ENCODE measurements at places on chromosomes 1 and 21.

- DNase-seq: no peak
These were observed 88.2 kb downstream of the TIAM1 start for GRCh38 chr21:31255896-31256295.

DNA sequence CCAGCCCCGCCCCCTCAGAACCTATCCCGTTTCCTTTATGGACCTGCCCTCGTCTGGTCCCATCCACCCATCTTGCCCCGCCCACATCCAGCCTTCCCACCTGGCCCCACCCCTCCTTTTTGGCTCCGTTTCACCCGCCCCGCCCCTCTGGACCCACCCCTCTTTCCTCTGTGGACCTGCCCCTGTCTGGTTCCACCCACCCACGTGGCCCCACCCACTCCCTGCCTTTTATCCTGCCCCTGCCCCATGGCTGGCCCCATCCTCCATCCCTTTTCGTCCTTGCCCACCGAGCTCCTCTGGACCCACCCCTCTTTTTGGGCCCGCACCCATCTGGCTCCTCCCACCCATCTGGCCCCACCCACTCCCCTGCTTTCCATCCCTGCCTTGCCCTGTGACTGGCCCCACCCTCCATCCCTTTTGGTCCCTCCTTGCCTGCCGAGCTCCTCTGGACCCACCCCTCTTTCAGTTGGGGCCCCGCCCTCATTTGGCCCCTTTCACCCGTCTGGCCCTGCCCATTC, 177.3 kb downstream of the CAMTA1 start:
- peak; percentile 57 for DNase-seq

DNA sequence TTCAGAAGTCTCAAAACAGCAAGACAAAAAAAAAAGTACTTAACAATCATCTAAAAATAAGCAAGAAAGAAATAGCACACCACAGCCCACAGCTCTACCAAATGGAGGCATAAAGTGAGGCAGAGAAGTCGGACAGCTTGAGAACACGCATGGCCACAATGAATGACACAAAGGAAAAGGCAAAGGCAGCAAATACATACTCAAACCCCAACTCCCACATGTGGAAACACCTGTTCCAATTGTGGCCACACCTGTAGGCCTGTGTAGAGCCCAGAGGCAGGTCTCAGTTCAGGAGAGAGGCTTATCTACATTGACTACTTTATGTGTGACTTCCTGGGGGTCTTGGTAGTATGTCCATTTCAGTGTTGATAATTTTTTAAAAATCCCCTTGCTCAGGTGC, 543.5 kb downstream of the LMO4 start:
- DNase-seq: no peak

GRCh38 chr1:209655411-209656231, 3.4 kb upstream of the LAMB3 start:
- no peak for DNase-seq

DNA sequence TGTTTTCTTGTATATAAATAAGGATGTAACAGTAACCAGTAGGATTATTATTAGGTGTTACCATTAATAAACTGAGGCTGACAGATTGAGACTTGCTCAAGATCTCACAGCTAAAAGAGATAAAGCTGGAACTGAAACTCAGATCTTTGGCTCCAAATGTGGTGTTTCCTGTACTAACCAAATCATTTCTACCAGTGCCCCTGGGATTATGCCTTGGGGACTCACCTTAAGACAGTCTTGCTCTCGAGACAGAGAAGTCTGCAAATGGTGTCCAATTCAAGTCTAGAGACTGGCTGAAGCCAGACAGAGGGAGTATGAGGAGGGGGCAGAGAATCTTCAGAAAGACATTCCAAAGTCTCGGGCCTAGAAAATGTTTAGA, 593 bp upstream of the CD53 start:
- DNase-seq: no peak

DNA sequence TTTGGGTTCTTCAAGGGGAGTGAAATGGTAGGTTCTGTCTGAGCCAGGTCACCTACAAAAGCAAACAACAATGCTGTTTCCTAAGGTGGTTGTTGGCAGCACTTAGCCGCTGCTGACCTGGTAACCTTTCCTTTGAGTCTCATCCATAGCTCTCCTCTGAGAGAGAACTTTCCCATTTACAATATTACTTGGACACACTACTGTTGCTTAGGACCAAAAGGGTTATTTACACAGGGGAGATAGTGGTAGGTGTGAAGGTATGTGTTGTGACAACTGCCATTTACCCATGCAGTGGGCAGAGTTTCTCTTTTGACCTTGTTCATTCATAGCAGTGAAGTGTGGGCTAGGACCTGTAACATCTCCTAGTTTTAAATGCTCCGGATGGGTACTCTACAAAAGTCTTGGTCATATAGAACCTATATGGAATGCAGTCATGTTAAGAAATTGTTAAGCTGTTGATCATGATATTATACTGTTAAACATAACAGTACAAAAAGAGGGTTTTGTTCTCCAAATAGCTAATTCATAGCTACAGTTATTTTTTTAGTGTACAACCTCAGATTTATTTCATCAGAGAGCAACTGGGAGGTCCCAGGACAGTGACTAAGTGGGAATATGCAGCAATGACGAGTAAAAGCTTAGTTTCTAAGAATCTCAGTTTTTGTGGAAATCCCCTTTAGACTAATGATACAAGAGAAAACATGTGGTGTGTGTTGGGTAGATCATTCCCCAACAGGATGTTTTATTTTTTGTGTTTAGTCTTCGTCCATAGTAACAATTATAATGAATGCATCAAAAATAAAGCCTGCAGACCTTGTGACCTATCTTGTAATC, 219.7 kb downstream of the NFIA start:
- DNase-seq: no peak

GRCh38 chr1:114278430-114278829, 124.8 kb upstream of the SYT6 start:
- no peak for DNase-seq

- DNase-seq: no peak
These were observed 48.6 kb downstream of the PTPRC start for GRCh38 chr1:198687429-198687828.

GRCh38 chr21:45982092-45982757, 655 bp downstream of the COL6A1 start:
- DNase-seq: no peak

DNA sequence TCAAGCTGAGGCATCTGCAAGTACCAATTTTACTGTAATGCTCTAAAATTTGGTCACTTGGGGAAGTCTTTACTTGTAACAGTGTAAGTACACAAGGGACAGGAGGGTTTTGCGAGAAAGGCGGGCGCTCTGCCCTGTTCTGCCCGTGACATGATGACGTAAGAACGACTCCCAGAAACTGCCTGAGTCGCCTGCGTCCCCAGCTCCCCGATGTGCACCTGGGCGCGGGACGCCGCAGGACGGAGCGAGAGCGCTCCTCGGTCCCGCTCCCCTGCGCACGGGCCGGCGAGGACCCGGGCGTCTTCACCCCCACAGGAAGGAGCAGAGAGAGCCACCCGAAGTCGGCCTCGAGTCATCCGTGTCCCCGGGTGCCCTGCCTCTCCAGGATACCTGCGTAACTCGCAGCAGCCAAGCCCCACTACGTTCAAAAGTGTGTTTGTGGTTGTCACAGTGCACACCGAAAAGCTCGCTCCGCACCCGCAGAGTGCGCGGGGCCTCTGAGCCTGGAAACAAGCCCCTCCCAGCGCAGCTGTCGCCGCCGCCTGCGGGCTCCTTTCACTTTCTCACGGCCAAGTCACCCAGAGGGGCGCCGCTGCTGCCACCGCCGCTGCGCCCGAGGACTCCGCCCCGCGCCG, 3.3 kb upstream of the ZBTB18 start:
- DNase-seq: no peak

- DNase-seq: no peak
These were observed 864.0 kb downstream of the PLA2G4A start for GRCh38 chr1:187692799-187693198.

DNA sequence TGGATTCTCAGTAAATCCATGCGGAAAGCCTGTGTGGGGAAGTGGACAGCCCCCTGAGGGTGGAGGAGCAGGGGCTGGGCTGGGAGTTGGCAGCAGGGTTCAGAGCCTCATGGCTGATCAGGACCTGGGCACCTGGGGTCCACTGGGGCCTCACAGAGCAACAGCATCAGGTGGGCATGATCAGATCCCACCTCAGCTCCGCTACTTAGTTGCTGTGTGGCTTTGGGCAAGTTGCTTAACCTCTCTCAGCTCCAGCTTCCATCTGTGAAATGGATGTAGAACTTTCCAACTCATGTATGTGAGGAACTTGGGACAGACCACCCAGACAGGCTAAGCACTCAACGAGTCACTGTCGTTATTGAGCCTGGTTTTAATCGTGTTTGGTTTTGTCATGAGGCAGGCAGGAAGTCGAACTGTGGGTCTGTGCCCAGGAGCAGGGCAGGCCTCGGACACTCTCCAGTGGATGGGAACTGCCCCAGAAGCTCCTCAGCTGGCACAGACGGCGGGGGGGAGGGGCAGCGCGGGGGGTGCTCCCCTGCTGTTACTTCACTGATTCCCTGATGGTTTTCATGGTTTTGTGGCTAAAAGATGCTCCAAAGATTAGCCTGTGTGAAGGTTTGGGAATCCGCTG, 155.8 kb upstream of the TMEM51 start:
- no peak for DNase-seq

- no peak for DNase-seq
These were observed 29.6 kb upstream of the PCBP3 start for GRCh38 chr21:45613881-45614280.

- DNase-seq: no peak
These were observed 11.7 kb upstream of the ENO1 start for GRCh38 chr1:8889925-8890785.

DNA sequence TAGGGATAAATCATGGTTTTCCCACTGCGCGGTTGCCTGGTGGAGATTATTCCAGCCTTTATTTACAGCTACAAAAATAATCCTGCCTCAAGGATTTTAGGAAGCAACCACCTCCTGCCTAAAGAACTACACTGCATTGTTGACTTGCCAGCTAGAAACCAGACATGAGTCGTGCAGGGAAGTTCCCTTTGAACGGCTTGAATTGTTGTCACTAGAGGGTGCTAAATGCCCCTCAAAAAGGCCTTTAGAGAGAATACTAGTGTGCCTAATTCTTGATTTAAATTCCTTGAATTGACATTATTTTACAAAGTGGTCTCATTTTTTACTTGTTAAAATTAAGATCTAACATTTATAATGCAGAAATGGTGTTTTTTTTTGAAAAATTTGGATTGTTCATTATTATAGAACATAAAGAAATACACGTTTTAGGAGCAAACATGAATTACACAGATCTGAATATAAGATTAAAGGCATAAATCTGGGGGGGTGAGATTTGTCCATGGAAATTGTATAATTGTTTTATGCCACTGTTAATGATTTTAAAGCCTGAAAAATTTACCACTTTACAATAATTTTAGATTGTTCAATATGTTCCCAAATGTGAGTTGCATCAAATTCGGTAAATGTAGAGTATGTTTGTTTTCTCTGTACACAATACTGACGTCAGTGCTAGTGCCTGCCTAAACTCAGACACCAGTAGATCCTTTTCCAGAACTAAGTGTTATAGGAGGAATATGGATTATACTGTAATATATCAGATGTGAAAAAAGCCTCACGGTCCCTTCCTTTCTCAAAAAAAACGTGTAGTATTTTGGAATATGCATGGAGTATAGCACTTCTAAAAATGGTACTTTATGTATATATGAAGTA, 7.6 kb upstream of the ERG start:
- no peak for DNase-seq

DNA sequence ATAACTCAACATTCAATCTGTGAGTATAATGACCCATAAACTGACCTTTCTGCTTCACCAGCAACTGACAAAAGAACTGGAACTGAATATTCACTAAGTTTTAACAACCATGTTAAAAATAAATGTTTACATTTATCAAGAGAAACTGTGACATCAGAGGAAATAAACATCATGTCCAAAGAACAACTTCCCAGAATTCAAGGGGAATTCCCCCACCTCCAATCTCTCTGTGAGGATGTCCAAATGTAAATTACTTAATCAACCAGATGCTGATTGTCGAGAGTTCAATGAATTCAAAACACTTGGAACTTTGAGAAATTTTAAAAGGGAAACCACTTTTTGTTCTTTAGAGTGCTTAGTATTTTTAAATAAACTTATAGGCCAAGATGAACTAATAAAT, 365.6 kb upstream of the ADGRL2 start:
- DNase-seq: no peak

- DNase-seq: no peak
These were observed 4.1 kb upstream of the EPS8L3 start for GRCh38 chr1:109767637-109768334.

- no peak for DNase-seq
These were observed 191.2 kb downstream of the DISC1 start for GRCh38 chr1:231817801-231818200.

DNA sequence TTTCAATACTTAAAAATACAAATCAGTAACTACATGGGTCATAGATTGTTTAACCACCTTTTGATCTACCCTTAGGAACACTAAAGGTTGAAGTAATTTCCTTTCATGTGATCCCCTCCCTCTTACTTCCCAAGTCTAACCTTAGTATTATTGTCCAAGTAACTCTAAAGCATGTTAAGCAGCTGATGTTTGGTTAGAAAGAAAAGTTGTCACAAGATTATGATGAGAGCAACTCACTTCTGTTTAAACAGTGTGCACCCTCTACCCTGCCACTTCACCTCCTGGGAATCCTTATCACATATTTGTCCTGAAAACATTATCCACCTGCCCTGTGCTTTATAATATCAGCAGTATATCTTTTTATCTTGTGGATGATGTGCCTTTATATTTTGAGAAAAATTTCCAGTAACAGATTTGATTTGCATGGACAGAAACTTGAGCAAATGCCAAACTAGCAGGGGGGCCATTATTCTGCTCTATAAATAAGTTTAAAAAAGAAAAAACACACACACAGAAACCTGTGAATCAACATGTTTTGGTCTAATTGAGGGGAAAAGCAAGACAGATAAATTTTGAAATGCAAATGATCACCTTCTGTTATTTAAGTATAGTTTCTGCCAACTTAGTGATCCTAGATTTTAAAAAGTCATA, 194.3 kb downstream of the RPS6KC1 start:
- no peak for DNase-seq

GRCh38 chr1:87644579-87645190, 316.0 kb downstream of the LMO4 start:
- no peak for DNase-seq

DNA sequence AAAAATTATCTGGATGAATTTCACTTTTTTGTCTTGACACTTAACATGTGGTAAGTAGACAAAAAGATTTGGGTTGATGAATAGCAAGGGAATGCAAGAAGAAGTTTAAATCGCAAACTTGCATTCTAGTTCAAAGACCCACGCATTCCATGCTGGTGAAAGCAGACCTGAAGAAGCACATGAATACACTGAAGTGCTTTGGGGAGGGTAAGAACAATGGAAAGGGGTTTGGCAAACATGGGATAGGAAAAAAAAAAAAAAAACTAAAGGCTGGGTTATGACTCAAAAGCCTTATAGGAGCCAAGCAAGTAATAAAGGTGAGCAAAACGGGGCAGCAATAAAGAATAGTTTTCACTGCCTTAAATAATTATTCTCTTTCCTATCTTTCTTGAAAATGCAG, 450.2 kb downstream of the LMO4 start:
- no peak for DNase-seq

All from activated naive CD4-positive, alpha-beta T cell (primary cell).